Activated naive CD4-positive, alpha-beta T cell treated with anti-CD3 and anti-CD28 coated beads for 36 hours (primary cell): ENCODE measurements at places on chromosomes 6 and 20. TPM values are rescaled to one million over a fixed set of nuclear protein-coding genes. Genes with fewer than 3 reads are reported as not detected.

Gene CRISP2
- not detected for total RNA-seq

Gene KIF6
- total RNA-seq = 0.30 TPM

Gene COX4I2
- not detected for total RNA-seq

Gene DDX39B
- 600 TPM for total RNA-seq

Gene WFDC5
- not detected for total RNA-seq

GRCh38 chr6:166253778-166254204 is 54.4 kb downstream of the PRR18 start:
- H3K36me3 ChIP-seq = no peaks in the 10 kb centered on the region
- peaks cover 21% of the 10 kb centered on the region for H3K27me3 ChIP-seq
- H3K4me3 ChIP-seq = peak overlapping the region; percentile 57
- no peak overlapping the region for H3K27ac ChIP-seq
- peaks cover 18% of the 10 kb centered on the region for H3K4me1 ChIP-seq
- no peak for DNase-seq

DNA sequence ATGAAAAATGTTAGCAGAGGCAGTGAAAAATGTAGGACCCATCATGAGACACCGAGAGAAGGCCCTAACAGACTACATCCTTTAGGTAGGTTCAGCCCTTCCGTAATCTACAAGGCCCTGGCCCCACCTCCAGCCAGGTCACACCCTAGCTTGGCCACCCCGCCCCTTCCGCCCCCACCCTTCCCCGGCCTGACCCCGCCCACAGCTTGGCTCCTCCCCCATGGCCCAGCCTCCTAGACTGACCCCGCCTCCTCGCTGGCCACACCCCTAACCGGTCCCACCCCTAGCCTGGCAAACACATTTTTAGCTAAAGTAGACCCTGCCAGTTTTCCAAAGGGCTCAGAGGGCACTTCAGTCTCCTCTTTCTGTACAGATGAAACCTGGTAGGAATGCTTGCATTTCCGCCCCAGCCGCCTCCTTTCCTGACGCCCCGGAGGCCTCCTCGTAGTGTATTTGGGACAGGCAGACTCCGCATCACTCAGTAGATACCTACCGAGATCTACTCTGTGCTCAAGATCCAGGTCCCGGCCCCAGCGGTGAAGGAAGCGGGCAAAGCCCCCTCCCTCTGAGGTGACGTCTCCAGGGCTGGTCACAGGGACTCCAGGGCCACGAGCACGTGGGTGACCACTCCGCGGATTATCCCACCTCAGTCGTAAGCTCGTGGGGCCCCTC is 443.5 kb downstream of the PREX1 start:
- peaks cover 6% of the 10 kb centered on the region for H3K27me3 ChIP-seq
- H3K36me3 ChIP-seq = no peaks in the 10 kb centered on the region
- H3K4me1 ChIP-seq = no peaks in the 10 kb centered on the region
- no peak overlapping the region for H3K27ac ChIP-seq
- peak; percentile 18 for DNase-seq
